ENCODE measurements at places on chromosomes 12 and 14.

DNA sequence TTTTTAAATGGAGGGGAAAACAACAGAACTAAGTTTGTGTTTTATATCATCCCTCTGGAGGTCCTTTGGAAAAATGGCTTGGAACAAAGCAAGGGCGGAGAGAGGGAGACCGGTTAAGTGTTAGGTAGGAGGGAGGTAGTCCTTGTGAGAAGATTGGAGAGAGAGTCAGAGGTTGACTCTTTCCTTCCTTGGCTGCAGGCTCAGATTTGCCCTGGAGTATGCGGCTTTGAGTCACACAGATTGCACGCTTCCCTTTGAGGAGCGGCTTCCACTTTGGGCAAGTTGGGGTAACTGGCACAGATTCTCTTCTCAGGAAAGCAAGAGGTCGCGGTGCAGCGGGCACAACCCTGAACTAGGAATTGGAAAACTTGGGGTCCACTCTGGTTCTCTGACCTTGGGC, 9.9 kb downstream of the SOCS2 start:
- H3K4me1 ChIP-seq = no peaks in the 10 kb centered on the region
- DNase-seq = no peak
- no peaks in the 10 kb centered on the region for H3K27me3 ChIP-seq
- no peaks in the 10 kb centered on the region for H3K36me3 ChIP-seq
- no peak overlapping the region for H3K27ac ChIP-seq

DNA sequence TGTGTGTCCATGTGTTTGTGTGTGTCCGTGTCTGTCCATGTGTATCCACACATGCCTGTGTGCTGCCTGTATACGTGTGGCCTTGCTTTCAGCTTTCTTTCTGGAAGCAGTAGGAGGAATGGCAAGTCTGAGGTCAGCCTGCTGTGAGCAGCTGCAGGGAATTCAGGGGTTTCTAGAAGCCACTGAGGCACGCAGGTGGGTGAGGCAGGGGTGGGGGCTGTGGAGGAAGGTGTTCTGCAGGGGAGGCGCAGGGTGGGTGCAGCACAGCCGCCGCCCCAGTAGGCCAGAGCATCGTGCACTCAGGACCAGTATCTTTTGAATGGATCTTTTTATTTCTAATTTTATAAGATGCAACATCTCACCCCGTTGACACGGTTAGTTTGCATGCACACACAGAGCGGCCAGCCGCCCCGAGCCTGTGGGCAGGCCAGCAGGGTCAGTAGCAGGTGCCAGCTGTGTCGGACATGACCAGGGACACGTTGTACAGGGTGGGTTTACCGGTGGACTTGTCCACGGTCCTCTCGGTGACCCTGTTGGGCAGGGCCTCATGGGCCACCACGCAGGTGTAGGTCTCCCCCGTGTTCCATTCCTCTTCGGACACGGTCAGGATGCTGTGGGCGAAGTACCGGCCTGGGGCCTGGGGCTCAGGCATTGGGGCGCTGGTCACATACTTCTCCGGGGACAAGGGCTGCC, 327.7 kb downstream of the TMEM121 start:
- H3K27ac ChIP-seq = no peak overlapping the region
- H3K4me3 ChIP-seq = no peak overlapping the region
- no peaks in the 10 kb centered on the region for H3K4me1 ChIP-seq
- no peak for DNase-seq

DNA sequence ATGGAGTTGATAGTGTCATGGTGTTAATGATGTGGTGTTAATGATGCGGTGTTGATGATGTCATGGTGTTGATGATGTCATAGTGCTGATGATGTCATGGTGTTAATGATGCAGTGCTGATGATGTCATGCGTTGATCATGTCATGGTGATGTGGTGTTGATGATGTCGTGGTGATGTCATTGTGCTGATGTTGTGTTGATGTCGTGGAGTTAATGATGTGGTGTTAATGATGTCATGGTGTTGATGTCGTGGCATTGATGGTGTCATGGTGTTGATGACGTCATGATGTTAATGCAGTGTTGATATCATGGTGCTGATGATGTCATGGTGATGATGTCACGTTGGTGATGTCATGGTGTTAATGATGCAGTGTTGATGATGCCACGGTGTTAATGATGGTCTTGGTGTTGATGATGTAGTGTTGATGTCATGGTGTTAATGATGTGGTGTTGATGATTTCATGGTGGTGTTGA, 49.1 kb upstream of the RIMBP2 start:
- H3K27me3 ChIP-seq = peaks cover 15% of the 10 kb centered on the region
- no peaks in the 10 kb centered on the region for H3K4me1 ChIP-seq
- no peak overlapping the region for H3K4me3 ChIP-seq
- no peak overlapping the region for H3K27ac ChIP-seq

DNA sequence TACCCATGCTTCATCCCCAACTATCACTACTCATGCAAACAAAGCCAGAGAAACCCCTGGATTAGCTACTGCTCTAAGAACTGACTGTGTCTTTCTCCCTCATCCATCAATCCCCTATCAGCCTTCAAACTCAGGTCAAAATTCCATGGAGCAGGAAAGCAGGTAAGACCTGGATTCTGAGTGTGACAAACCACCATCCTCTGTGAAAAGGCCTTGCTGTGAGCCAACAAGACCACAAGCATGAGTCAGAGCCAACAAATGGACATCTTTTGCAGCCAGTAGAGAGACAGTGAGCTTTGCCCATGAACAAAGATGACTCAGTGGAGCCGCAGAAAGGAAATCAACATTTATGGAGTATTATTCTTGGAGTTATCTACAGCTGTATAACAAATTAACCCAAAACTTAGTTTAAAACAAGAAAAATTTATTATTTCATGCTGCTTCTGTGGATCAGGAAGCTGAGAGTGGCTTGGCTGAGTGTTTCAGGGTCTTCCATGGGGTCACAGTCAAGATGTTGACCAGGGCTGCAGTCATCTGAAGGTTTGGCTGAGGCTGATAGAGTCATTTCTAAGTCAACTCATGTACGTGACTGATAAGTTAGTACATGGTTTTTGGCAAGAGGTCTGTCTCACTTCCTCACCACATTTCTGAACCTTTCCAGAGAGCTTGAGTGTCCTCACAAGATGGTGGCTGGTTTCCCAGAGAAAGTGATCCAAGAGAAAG, 61.1 kb downstream of the PITPNM2 start:
- no peak overlapping the region for H3K4me3 ChIP-seq
- H3K36me3 ChIP-seq = no peaks in the 10 kb centered on the region
- H3K27ac ChIP-seq = no peak overlapping the region
- no peaks in the 10 kb centered on the region for H3K27me3 ChIP-seq

GRCh38 chr14:58191763-58192601, 8.0 kb upstream of the ACTR10 start:
- H3K4me1 ChIP-seq = no peaks in the 10 kb centered on the region
- H3K27me3 ChIP-seq = no peaks in the 10 kb centered on the region
- H3K4me3 ChIP-seq = no peak overlapping the region
- H3K36me3 ChIP-seq = no peaks in the 10 kb centered on the region
- DNase-seq = no peak
- H3K27ac ChIP-seq = no peak overlapping the region

DNA sequence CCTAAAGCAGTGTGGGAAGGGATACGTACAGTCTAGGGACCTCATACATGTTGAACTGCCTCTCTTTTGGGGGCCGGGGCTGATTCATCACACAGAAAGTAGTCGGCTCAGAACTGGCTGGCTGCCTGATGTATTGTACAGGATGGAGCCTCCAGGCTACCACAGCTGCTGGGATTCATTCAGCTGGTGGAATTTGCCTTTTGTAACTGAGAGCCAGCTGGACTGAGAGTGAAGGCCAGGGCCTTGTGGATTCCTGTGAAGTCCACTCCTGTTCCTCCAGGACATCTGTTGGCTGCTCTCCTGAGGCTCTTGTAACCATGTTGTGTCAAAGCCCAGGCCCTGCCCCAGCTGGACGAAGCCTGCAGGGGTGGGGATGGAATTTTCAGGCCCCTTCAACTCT, 116.3 kb upstream of the PRICKLE1 start:
- peaks cover 2% of the 10 kb centered on the region for H3K4me1 ChIP-seq
- no peaks in the 10 kb centered on the region for H3K36me3 ChIP-seq
- H3K4me3 ChIP-seq = no peak overlapping the region
- H3K27me3 ChIP-seq = no peaks in the 10 kb centered on the region

Data from upper lobe of right lung (tissue), 1 donor.